ENCODE measurements at places on chromosomes 12 and 14.

DNA sequence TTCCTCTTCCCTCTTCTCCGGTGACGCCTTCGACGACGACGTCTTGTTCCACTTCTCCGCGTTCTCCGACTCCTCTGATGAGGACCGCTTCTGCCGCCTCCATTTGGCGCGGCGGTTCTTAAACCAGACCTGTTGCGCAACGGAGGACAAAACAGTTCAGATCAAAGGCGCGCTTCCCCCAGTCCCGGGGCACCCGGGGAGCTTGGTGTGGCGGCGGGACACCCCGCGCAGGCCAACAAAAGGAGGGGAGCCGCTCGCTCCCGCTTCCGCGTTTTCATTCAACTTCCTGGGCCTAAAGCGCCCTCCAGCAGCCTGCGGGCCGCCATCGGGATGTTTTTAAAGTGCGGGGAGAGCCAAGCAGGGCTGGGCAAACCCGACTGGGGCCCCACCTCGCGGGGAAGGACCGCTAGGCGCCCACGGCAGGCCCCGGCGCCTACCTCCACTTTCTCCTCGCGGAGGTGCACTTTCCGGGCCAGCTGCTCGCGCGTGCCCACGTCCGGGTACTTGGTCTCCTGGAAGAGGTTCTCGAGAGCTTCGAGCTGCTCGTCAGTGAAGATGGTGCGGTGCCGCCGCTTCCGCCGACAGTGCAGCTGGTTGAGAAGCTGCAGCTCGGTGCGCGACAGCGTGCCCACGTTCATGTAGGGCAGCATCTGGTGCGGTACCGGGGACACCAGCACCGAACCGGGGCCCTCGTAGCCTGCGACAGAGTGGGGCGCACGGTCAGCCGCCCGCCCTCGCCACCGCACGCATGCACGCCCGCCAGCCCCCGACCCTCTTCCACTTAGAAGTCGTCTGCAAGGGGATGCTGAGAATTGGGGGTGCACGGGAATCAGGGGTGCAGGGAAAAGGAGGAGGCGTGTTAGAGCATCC, 1.2 kb downstream of the GSC start:
- no peak for DNase-seq

GRCh38 chr12:27400856-27401354, 45.6 kb upstream of the SMCO2 start:
- DNase-seq = no peak

DNA sequence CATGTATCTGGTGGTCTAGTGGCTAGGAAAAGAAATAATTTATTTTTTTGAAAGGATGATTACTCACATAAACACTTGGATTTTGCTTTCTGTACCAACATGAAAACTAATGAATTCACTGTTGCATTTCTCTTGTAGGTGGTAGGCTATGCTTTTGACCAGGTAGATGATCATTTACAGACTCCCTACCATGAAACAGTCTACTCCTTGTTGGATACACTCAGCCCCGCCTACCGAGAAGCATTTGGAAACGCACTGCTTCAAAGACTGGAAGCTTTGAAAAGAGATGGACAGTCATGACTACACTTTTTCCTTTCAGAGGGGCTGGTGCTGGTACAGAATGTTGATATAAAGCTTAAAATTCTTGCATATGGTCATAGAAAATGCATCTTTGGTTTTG, 6.5 kb upstream of the AK7 start:
- DNase-seq = no peak

GRCh38 chr12:132729541-132730320, 19.1 kb downstream of the PGAM5 start:
- no peak for DNase-seq

GRCh38 chr12:96057986-96058553, 22.7 kb upstream of the LTA4H start:
- no peak for DNase-seq

GRCh38 chr12:53990311-53991076, 5.5 kb downstream of the HOXC10 start:
- peak; percentile 87 for DNase-seq

DNA sequence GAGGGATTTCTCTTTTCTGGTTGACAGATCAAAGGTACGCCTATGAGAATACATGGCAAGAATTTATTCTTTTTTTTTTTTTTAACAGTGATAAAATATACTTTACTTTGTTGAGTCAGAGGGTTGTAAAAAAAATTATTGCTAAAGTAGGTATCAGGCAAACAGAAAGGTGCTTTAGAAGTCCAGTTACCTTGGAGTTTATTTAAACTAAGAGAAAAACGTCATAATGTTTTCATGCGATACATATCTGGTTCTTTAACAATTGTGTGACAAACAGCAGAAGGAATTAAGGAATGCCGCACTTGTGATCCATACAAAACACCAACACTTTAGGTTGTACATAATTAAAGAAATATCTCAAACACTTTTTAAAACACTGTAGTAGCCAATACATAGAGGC, 94.2 kb downstream of the BORCS5 start:
- no peak for DNase-seq

GRCh38 chr14:96180043-96180874, 24.4 kb upstream of the BDKRB2 start:
- DNase-seq = no peak

- peak; percentile 12 for DNase-seq
Measured at GRCh38 chr12:24561411-24561871, 387.5 kb downstream of the BCAT1 start.

DNA sequence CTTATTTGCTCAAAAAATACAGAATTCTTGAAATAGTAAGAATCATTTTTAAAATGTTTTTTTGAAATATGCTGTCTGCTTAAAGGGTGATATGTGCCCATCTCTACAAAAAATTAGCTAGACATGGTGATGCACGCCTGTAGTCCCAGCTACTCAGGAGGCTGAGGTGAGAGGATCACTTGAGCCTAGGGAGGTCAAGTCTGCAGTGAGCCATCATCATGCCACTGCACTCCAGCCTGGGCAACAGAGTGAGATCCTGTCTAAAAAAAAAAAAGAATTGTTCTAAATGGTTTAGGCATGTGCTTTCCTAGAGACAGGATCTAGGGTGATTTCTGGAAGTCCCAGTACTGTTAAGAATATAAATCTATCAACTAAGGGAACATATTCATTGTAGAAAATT, 75.6 kb upstream of the HECTD1 start:
- DNase-seq = no peak

- DNase-seq = peak; percentile 68
Measured at GRCh38 chr14:52951681-52952554, 1.1 kb upstream of the FERMT2 start.

GRCh38 chr12:56469007-56469930, 891 bp downstream of the SPRYD4 start:
- DNase-seq = no peak

DNA sequence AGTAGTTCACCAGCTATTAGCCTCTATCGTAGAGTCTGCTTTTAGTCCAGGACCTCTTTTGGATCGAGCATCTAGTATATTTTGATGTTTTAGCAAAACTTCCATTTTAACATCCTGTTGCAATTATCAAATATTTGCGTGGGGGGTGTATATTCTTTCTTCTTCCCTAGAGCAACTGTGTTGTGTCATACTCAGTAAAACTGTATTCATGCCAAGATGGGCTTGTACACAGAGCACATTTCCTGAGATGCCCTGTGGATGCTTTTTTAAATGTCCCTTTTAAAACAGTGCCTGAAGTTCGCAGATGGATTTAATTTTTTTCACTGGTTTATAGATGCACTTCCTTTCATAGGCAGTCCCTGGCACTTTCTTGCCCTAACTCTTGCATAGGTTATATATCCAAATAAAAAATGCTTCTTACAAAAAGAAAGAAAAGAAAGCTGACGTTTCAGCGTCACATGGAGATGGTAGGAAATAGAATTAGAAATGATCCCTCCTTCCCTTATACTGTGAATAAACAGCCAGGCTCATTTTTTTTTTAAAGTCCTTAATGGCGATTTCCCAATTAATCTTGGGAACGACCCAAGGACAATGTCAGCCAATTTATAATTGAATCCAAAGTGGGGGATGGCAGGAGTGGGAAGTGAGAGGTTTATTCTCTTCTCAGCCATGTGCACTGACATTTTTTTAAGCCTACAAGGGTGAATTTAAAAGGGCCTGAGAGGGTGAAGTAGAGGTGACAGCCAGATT, 247.0 kb downstream of the SLC41A2 start:
- DNase-seq = peak; percentile 87

GRCh38 chr12:125873016-125873415, 807.8 kb downstream of the AACS start:
- no peak for DNase-seq

GRCh38 chr14:51627313-51627712, 24.4 kb upstream of the FRMD6 start:
- no peak for DNase-seq

DNA sequence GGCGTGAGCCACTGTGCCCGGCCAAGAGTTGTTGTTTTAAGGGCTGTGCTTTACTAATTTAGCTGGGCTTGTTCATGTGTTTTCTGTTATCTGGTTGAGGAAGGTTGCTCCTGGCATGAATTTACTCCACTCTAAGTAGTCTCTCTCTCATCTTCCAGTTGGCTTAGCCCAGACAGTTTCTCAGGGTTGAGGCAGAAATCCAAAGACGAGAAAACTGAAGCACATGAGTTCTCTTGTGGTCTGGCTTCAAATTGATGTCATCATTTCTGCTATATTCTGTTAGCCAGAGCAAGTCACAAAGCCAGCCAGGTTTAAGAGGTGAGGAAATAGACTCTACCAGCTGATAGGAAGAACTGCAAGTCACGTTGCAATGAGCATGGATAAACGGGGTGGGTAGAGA, 57.9 kb downstream of the E2F7 start:
- no peak for DNase-seq

DNA sequence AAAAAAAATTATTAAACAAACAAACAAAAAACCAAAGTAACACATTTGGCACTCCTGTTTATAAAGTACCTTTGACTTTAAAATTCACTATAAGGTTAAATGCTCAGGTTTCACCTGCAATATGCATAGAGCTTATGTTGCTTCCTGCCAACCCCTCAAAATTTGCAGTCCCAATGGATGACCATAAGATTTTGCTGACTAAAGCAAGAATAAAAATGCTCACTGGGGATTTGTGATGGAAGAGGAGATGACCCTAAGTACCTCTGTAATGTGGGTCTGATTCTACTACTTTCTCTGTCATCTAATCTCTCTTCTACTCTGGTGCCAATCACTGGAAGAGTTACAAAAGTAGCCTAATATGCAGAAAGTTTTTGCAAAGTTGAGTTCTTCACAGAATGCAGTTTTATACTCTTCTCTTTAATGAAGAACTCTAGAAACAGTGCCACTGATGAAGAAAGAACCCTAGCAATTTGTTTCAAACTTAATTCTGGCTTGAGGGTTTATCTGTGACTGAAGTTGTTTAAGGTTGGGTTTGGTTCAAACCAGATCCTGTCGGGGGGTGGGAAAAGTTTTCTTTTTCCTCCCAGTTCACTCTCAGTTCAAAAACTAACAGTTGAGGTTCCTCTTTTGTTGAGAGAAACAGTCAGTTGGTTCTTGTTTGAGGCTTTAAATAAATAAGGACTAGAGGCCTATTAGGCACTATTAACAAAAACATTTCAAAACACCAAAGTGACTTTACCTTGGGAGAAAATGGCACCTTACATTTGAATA, 10.9 kb downstream of the WASHC3 start:
- no peak for DNase-seq

- DNase-seq = peak; percentile 53
Measured at GRCh38 chr12:108950991-108951739, 69.7 kb downstream of the SVOP start.

GRCh38 chr14:24258548-24259265, 4.3 kb downstream of the TGM1 start:
- DNase-seq = no peak

DNA sequence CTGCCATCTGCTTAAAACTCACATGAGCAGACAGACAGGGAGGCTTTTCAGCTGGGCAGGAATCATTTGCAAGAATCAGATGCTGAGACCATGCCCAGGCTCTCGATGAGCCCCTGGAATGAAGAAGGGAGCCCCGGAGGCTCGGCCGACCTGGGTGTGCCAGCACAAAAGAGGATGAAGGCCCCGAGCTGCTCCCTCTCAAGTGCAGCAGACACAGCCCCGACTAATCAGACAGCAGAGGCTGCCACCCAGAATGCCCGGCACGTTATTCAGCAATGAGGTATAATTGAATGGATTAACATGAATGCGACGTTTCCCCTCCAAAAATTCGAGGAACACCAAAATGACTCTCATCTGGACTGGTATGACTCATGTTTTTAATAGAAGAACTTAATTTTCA, 58.9 kb downstream of the BCL11B start:
- DNase-seq = peak; percentile 94

DNA sequence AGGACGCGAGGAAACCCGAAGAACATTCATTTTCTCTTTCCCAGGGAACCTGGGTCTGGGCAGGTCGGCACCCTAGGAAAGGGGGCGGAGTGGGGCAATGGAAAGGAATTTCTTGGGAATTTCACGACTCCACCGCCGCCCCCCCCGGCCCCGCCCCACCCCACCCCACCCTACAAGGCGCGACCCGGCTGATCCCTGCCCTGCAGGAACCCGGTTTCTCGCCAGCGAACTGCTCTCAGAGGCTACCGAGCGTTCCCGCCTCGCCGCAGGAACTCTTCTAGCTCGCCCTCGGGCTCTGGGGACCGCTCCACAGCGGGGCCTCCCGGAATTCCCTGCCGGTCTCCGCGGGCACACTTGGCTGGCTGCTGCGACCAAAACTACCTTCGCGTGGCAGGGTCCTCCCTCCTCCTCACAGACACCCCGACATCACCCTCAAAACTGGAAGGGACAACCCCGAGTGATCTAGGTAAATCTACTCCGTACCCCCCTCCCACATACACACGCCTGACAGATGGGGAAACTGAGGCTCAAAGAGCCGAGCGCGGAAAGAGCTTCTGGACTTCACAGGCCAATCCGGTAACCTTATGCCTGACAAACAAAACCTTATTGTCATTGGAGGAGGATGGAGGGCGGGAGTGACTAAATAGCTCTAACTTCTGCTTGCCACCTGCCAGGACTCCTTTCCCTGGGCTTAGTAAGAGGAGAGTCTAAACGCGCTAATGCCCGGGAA, 785 bp upstream of the ACTN1 start:
- peak; percentile 37 for DNase-seq

GRCh38 chr12:1287446-1287975, 296.5 kb downstream of the ERC1 start:
- no peak for DNase-seq

DNA sequence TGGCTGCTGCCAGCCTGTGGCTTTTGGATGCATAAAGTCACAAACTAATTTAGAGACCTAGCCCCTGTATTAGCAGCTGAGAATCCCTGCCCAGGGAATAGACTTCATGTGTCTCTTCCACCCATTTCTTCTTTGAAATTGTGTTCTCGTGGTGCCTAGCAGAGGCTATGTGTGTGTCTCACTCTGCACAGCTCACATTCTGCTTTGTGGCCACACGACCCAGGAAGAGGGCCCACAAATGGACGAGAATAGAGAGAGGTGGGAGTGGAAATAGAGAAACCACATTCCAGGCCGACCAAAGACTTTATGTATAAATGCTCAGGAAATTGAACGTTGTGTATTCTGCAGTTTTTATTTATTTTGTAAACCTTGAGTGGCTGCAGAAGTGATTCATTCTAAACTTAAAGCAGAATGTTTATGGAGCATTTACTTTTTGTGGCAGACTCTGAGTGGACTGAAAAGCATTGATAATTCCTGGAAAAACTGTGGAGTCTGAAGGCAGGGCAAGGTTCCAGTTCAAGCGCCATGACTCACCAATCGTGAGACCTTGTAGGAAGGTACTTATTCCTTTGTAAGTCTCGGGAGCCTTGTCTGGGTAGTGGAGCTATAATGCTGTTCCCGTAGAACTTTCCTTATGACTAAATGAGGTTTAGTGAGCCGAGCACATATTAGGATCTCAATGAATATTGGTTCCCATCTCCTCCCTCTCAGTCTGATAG, 9.1 kb downstream of the B4GALNT3 start:
- peak; percentile 53 for DNase-seq
